ENCODE measurements at places on chromosomes 12 and 14.
A peak's percentile ranks its signal among the peaks of the same experiment; 100 is the strongest.

GRCh38 chr12:43914923-43915468 is 79.1 kb downstream of the TMEM117 start:
- DNase-seq = no peak

DNA sequence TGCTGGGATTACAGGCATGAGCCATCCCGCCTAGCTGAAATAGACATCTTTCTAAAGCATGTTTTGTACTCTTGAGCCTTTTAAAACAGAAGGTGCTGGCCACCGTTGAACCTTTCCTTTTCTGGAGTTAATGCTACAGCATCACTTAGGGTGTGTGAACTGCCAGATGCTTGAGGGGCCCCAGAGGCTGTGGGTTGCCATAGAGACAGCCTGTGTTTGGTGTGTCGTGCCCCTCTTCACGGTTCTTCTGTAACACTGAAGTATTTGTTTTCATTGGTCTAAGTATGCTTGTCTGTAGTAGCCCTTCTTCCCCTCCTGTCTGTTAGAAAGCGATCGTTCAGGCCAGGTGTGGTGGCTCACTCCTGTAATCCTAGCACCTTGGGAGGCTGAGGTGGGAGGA is 30.8 kb downstream of the PLEKHG3 start:
- DNase-seq = no peak

GRCh38 chr12:28171356-28172060 is 18.7 kb upstream of the CCDC91 start:
- DNase-seq = no peak

GRCh38 chr14:104101651-104102281 is 16.3 kb downstream of the ASPG start:
- no peak for DNase-seq

DNA sequence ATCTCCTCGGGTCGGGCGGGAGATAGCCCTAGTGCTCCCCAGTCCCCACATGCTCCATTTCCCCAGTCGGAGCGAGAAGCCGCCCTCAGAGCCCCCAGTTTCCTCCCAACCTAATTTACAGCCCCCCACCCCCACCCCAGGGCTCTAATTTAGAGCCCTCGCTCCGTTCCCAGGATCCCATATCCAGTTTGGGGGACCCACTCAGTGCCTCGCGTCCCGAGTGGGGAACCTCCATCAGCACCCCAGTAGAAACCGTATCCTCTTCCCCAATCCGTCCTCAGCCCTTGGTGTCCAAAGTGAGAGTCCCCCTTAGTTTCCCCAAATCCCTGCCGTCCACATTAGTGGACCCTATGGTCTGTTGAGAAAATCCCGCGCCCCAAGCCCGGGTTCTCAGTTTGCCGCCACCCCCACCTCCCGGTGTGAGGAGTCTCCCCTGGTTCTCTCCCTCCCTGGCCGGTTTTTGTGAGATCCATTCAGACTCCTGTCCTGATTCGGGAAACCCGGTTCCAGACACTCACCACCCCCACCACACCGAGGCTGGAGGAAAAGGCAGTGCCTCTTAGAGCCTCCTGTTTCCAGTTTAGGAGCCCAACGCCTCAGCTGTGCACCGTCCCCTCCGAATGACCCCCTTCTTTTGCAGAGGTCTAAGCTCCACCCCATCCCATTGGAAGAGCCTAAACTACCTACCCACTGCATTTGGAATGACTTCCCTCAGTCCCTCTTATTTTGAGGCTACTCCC is 809 bp upstream of the MSI1 start:
- no peak for DNase-seq

DNA sequence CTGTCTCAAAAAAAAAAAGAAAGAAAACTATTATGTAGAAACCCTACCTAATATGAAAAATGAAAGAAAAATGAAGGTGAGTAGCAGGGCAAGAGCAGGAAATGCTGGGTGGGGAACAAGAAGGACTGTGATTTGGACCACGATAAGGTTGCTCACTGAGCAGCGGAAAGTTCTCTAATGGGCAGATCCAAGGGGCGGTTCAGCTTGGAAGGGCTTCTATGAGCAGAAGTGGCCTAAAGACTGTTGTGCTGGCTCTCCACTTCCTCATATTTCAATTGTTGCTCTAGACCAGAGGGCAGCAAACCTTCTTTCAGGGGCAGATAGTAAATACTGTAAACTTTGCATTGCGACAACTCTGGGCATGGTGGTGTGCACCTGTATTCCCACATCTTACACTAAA is 16.3 kb upstream of the NFYB start:
- DNase-seq = no peak

DNA sequence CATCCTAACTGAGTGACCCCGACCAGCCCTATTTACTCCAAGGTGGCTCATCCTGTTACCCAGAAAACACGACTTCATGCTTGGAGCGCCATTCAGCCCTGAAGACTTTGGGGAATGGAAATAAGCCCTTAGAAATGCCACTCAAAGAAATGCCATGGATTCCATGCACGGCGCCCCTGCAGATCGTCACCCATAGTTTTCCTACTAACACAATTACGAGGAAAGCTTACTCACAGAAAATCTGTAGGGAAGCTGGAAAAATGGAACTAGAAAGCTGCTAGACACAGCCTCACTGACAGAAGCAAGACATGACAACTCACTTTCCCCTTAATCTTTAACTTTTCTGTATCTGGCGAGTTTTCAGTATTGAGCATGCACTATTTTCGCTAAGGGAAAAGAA is 19.5 kb downstream of the NUAK1 start:
- no peak for DNase-seq

GRCh38 chr12:96049101-96049500 is 13.7 kb upstream of the LTA4H start:
- DNase-seq = no peak

DNA sequence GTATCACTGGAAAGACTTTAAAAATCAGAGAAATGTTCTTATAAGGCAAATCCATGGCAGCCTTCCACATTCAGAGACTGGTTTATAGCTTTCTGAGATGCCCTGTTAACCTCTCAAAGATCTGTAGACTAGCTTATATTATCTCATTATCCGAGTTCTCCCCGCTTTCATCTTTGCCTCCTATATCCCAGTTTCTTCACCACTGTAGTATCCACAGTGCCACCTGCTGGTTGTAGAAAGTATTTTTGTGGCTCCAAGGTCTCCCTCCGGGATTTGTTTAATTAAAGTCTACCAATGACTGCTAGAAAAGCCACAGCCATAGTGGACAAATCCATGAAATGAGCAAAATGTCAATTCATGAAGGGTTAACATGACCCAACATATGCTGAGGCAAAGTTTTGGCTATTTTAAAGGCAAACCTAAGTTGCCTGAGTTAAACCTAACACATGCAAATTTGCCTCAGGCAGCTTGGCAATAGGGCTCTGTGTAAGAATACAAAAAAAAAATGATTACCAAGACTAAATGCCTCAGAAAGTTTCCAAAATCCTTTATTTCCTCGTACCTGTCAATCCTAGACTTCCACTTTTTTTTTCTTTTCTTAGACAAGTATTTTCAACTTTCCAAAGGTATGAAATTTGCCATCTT is 218.8 kb upstream of the BMP4 start:
- DNase-seq = peak; percentile 54

Data from left lobe of liver (tissue), 2 donors.